ENCODE measurements at places on chromosomes 11 and 22. TPM values are rescaled to one million over a fixed set of nuclear protein-coding genes. Genes with fewer than 3 reads are reported as not detected.

- DNase-seq, result no peak
Measured at GRCh38 chr11:76524461-76524860, 79.6 kb downstream of the EMSY start.

GRCh38 chr22:26656891-26657851 lies at the start of gene MIAT:
TSS of gene MIAT (plus strand) at chr22:26657588.
- DNase-seq, result peak; percentile 94

- peak; percentile 84 for DNase-seq
Measured at GRCh38 chr11:71447791-71448256, 369 bp downstream of the DHCR7 start.

DNA sequence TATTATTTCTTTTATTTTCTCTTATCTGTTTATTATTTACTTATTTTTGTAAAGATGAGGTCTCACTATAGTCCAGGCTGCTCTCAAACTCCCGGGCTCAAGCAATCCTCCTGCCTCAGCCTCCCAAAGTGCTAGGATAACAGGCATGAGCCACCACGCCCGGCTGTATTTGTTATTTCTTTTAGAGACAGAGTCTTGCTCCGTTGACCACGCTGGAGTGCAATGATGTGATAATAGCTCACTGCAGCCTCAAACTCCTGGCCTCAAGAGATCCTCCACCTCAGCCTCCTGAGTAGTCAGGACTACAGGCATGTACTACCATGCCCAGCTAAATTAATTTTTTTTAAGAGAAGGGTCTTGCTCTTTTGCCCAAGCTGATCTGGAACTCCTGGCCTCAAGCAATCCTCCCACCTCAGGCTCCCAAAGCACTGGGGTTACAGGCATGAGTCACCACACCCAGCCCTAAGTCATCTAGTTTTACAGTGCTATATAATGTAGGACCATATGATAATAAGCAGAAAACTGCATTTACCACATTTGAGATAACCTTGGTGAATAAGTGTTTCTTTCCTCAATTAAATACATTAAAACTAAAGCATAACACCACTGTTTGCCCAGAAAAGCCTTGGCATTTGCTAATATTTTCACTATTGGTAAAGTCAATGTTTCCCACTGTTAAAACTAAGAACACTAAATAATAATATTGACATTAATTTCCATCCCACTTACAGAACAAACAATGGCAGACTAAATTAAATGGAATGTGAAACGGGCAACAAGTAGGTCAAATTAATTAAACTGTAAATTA lies 127.5 kb downstream of the SIK3 start:
- no peak for DNase-seq

DNA sequence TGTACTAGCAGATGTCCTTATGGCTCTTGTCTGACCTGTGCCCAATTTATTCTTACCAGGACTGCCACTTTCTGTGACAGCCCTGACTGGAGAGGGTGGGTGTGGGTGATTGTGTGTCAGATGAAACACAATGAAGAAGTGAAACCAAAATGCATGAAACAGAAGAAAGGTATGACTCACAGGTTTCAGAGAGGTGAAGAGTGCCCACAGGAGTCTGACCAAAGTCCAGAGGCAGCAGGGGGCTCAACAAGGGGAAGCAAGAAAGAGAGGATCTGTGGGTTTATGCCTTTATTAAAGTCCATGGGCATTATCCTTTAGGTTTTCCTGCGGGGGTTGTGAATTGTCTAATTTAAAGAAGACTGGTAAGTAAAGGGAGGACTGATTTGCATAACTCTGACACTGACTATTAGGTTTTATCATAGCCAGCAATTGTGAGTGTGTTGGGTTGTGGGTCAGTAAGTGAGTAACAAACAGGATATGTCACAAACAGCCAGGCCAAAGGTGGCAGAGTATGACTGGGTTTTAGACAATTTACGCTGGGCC lies 3.9 kb upstream of the OR4C6 start:
- DNase-seq, result no peak

DNA sequence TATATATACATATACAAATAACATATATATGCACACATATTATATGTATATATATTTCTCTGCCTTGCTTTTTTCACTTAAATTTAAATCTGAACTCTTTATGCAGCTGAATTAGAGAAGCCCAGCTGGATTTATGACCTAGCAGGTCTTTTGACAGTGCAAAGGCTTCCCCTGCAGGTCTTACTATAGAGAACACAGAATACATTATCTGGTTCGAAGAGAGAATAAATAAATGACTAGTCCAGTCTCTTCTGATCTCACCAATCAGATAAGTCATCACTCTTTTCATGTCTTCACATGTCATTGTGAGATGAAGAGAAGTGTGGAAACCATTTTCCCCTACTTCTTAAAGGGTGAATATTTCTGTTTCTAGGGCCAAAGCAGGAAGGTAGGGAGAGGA lies 58.2 kb downstream of the OR10A6 start:
- no peak for DNase-seq

- no peak for DNase-seq
Measured at GRCh38 chr11:34180040-34180813, 74.8 kb downstream of the NAT10 start.

DNA sequence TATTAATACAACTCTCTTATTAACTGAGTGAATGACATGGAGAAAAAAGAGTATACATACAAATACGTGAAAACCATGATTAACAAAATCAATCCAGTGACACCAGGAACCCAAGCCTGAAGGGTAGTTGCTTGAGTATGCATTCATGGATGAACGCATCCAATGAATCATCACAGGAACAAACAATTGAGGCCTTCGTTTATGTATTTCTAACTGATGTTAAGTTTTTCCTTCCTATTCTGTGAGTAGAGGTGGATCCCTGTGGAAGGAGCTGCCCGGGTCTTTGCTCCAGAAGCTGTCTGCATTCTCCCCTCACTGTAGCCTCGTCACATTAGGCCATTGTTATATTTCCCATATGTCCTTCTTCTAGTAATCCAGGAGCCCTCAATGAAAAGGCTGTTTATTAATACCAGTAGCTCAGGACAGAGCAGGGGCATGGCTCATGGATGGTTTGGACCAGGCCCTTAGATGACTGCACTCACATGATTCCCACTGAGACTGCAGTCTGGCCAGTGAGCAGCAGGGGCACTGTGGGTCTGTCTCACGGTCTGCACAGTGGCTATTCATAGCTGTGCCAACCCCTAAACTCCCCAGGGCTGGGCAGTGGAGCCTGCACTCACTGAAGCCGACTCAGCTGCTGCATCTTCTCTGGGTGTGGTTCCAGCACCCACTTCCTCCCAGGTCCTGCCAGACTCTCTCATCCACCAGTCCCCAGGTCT lies 128.1 kb upstream of the TOP3B start:
- peak; percentile 85 for DNase-seq

DNA sequence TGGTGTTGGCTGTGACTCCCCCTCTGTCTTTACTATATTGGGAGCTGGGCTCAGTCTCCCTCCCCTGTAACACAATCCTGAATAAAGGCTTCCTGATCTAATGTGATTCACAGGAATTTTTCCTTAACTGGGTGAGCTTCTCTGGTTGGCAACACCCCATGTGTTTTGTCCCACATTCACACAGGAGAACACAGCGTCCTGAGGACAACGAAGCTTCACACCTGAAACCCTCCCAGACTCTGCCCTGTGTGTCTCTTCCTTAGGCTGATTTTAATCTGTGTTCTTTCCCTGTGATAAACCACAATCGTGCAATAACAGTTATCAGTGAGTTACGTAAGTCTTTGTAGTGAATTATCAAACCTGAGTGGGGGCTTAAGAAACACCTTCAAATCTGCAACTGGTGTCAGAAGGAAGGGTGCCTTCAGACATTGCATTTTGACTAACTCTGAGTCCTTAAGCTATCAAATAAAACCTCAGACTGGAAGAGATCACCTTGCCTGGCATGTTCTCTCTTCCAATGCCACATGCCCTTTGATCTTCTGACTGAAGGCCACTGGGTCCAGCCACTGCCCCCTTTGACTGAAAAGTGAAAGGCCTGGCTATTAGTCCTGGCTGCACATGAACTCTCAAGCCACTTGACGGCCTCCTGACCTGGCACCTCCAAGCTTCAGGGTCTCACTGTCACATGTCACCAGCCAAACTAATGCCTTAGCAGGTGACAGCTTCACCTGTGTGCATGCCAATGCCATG lies 17.3 kb downstream of the APOL3 start:
- no peak for DNase-seq

DNA sequence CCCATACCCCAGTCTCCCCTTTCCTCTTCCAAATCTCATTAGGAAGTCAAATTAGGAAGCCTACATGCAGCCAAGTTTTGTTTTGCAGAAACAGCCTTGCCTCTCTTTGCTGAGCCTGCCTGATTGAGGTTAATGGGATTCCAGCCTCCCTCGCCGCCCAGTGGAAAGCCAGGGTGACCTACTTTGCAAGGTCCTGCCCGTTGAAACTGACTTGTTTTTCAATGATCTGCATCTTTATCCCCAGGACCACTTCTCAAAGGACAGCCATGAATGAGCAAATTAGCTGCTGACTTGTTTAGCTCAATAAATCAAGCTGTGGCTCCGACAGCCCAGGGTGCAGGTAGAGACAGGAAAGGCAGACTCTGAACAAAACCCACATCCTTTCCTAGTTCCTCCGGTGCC lies 110.4 kb downstream of the RRAS2 start:
- DNase-seq, result peak; percentile 74

Gene TP53I11
- 9.1 TPM for total RNA-seq

Gene PHF21B
- total RNA-seq, result 0.07 TPM

Gene STK33
- 0.57 TPM for total RNA-seq

Gene TTC17
- total RNA-seq, result 75.1 TPM

Gene PPP2R5B
- 11.4 TPM for total RNA-seq

Data from activated CD4-positive, alpha-beta T cell treated with anti-CD3 and anti-CD28 coated beads, Interleukin-2, amount 10 ng/mL, durations not matched to agents 24 days and 14 days (primary cell).